ENCODE measurements at places on chromosomes 3 and 15.

DNA sequence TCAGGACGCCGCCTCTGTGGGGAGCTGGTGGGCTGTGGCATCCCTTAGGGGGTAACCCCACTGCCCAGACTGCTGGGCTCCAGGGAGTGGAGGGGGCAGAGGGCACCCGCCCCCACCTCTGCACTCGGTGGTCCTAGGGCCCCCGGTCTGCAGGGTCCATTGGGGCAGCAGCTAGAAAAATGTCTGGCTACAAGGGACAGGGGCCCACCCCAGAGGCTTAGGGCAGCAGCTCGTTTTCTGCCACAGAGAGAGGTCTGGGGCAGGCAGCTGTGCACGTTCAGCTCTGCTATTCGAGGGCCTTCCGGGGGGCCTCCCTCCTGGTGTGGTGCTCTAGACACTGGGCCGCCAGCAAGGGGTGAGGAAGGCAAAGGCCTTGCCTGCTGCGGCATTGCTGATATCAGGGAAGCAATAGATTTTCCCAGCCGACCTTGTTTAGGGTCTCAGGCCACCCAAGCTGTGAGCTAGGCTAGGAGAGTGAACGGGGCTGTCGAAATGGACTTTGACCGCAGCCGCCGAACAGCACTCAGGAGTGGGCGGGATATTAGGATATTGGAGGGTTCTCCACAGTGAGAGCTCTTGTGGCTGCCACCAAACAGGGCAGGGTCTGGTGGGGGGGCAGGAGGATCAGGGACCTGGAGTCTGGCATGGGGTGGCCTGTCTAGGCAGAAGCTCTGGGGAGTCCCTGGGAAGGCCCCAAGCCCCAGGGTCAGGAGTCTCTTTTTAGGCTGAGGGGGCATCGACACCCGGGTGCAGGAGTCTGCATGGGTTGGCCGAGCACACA lies 61.4 kb upstream of the KLF13 start:
- DNase-seq, result no peak

DNA sequence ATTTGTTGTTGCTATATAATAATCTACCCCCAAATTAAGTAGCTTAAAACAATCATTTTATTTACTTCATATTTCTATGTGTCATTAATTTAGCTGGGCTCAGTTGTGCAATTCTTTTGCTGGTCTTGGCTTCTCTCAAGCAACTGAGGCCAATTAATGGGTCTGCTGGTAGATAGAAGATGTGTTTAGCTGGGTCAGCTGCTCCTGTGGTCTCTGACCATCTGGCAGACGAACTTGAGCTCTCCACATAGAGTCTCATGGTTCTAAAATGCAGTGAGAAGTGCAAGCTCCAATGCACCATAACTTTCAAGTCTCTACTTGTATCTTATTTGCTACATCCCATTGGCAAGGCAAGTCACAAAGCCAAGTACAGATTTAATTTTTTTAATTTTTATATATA lies 515.6 kb downstream of the ZIC1 start:
- DNase-seq, result no peak

DNA sequence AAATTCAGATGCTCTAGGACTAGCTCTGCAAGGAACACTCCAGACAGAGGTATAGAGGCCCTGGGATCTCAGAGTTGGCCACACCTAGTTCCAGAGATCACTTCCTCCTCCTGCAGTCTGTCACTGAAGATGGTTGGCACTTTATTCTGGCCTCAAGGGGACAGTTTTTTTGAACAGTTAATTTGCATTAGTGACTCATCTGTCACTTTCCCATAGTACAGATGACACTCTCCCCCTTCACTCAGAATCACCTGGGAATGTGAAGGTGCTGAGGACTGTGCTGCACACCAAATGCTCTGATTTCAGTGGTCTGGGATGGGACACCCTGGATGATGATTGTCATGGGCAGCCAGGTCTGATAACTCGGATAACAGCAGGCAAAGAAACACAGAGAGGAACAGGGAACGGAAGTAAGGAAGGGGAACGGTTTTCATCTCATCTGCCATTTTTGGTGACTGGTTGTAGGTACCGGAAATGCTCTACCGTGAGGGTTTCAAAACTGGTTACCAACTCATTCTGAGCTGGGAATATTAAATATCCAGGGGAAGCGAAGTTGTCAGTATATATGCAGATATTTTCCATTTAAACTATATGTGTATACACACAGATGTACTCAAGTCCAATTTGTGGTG lies 232.5 kb upstream of the ST8SIA2 start:
- DNase-seq, result no peak

GRCh38 chr3:142263112-142263511 lies 37.7 kb upstream of the GK5 start:
- no peak for DNase-seq

DNA sequence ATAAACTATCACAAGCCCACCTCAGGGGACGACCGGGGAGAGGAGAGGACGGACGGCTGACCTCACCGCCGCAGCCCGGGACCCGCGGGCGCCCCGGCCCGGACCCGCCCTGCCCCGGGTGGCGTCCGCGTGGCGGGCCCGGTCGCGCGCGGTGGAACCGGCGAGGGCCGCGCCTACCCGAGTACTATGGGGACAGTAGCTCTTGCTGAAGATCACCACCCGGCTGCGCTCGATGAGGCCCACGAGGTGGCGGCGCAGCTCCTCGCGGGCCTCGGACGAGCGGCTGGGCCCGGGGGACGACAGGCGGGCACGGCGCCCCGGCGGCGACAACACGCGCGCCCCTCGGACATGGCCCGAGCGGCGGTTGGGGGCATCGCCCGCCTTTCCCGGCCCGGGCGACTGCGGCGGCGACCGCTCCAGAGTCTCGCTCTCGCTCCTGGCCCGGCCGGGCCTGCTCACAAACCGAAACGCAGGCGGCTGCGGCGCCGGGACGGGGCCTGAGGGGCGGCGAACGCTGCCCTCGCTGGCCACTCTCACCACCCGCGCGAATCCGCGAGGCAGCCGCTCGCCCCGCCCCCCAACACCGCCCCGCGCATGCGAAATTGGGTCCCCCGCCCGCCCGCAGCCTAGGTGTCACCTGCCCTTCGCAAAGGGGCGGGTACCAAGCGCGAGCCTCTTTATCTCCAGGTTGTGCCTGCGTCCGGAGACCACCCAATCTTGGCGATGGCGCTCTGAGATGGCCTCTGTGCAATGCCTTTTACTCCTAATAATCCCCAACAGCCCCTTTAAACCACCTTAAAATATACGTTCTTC lies at the start of gene TXNRD3:
Gene TXNRD3, minus strand, starts transcription at position 554 of the 813 bp plus-strand sequence.
- DNase-seq, result peak; percentile 74

- no peak for DNase-seq
These were observed 255.4 kb upstream of the ARPP21 start for GRCh38 chr3:35383719-35384555.

DNA sequence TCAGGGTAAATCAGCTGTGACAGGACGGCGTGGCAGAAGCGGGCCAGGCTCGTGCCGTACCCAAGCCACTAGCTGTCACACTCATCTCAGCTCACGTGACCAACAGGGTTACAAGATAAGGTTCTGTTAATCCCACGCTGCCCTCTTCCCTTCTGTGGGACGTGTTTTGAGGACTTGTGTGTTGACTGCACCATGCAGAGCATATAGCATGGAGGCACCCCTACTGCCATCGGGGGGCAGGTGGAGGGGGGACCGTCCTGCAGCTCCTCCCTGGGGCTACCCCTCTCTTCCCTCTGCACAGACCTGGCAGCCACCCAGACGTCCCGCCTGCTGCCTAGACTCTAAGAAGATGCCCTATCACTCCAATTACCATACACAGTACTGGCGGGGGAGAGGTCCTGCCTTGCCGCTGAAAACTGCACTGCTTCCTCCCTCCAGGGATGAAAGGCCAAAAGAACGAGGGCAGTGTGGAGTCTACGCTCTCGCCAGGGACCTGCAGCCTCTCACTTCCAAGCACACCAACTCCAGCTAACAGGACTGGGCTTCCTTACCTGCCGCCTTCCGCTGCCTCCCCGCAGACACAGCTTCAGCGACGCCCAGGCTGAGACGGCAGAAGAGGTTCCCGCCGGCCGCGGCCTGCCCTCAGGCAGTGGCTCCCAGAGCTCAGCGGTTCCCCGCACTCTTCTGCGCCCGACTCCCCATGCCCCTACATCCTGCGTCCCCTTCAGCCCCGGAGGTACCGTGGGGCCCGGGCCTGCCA lies at the start of gene TNK2:
Gene TNK2, minus strand, starts transcription at position 618 of the 760 bp plus-strand sequence. CDS start 19,963 bp downstream, outside the sequence.
- no peak for DNase-seq

DNA sequence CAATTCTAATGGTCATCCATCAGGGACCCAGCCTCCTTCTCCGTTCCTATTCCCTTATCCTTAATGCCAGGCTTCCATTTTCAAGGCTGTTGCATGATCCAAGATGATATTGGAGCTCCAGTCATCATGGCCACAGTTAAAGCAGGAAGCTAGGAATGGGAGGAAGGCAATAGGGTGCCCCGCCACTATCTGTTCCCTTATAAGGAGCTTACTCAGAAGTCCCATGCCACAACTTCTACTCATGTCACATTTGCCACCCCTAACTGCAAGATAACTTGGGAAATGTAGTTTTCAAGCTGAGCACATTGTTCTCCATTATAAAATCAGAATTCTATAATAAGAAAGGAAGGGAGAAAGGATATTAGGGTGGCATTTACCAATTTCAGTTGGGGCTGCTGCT lies 38.6 kb upstream of the SPSB4 start:
- DNase-seq, result no peak

DNA sequence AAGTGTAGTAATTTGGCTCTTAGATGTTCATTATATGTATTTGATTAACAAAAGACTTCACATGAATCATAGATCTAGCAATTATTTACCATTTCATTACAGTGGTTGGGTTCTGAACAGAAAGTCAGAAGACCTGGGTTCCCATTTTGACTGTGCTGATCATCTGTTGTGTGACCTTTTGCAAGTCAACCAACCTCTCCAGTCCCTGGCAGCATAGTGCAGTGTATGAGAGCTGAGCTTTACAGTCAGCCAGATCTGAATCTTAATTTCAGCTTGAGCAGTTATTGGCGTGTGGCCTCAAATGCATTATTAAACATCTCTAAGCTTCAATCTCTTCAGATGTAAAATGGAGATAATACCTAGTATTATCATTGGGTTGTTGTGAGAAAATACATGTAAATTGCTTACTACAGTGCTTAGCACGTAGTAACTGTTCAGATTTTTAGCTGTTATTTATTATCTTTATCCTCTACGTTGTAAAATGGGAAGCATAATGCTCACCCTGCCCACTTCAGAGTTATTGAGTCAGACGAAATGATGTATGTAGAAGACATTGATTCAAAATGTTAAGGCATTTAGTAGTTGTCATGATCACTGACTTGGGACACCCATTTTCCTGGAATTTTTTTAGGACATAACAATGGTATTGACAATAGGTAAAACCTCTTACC lies 104.0 kb downstream of the KLHL25 start:
- DNase-seq, result no peak

GRCh38 chr3:43865351-43865750 lies 174.6 kb downstream of the ABHD5 start:
- no peak for DNase-seq

GRCh38 chr3:29195056-29195455 lies 85.8 kb upstream of the RBMS3 start:
- DNase-seq, result no peak

- DNase-seq, result no peak
These were observed 208.8 kb downstream of the OSBPL10 start for GRCh38 chr3:31772272-31772671.

DNA sequence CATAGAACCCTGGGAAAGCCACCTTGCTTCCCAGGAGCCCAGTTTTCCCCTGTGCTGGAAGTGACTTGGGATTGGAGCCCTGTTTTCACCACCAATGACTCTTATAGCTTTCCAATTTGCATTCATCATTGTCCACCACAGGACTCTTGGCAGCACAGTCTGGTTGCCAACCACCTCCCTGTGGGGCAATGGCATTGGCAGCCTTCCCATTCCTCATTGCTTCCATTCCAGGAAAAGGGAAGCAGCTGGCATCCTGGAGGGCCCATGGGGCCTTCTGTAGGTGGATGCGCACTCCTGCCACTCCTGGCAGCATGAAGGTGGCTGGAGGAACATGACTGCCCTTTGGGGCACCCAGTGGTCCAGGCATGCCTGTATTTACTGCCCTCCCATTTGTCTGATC lies 57.7 kb downstream of the FEM1B start:
- DNase-seq, result peak; percentile 68

DNA sequence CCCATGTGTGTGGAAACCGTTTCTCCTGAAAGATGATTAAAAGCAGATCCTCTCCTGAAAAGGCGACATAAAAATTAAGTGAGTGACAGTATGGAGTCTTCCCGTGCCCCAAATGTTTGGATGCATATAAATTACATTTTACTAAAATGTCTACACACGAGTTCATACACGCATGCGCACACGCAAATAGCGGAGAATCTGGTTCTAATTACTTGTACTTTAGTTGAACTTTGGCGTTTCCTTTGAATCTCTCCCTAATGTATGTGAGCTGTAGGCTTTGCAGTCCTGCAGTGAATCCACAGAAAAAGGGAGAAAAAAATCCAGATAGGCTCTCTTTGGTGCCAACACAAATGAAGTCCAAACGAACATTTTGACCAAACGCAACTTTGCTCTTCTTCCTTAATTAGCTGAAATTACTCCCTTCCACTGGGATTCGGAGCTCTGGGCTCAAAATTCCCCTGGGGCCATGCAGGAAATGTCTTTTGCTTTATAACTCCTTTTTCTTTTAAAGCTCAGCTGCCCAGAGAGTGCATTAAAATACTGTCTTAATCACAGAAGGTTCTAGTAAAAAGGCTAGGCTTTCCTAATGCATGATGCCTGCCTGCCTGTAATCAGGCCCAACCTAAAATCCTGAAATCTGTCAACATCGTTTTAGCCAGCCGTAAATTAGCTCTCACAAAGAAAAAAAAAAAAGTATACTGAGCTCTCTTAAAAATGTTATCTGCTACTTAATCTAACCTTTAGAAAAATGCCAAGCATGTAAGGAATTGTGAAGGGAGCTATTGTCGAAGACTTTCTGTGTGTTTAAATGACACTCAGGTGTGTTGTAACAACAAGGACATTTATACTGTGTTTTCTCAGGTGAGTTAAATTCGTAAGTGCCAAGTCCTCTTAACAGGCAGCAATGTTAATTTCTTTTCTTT lies 26.2 kb downstream of the RARB start:
- no peak for DNase-seq

- DNase-seq, result no peak
These were observed 1.6 kb upstream of the GOLM2 start for GRCh38 chr15:44286814-44287452.

GRCh38 chr3:106510206-106510605 lies 641.4 kb upstream of the CBLB start:
- DNase-seq, result no peak

- DNase-seq, result no peak
These were observed 112.9 kb upstream of the ARHGEF3 start for GRCh38 chr3:56914646-56915045.

GRCh38 chr3:139629033-139629432 lies 48.7 kb downstream of the NMNAT3 start:
- no peak for DNase-seq

- DNase-seq, result no peak
These were observed 30.4 kb downstream of the SLC24A1 start for GRCh38 chr15:65651831-65652749.
